Non-pigmented ciliary epithelial cell (primary cell): ENCODE measurements at places on chromosomes 12 and 14.

DNA sequence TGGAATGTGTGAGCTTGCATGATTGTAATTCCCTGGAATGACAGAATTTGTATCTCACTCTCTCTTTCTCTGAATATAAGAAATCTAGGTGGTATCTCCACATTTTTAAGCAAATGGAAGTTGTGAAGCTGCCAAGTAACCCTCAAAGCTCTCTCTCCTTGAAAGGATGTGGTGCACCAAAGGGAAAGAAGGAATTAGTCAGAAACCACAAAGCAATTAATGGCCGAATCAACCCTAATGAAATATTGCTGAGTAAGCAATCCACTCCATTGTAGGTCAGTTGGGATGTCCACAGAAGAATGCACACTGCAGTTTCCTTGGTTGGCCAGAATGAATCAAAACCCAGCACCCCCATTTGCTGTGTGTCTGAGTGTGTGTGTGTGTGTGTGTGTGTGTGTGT is 153.5 kb downstream of the KCNA5 start:
- peak; percentile 9 for DNase-seq

GRCh38 chr14:102208741-102209140 is 69.0 kb downstream of the WDR20 start:
- no peak for DNase-seq

GRCh38 chr14:104011824-104012517 is 69.6 kb upstream of the RD3L start:
- DNase-seq = no peak

DNA sequence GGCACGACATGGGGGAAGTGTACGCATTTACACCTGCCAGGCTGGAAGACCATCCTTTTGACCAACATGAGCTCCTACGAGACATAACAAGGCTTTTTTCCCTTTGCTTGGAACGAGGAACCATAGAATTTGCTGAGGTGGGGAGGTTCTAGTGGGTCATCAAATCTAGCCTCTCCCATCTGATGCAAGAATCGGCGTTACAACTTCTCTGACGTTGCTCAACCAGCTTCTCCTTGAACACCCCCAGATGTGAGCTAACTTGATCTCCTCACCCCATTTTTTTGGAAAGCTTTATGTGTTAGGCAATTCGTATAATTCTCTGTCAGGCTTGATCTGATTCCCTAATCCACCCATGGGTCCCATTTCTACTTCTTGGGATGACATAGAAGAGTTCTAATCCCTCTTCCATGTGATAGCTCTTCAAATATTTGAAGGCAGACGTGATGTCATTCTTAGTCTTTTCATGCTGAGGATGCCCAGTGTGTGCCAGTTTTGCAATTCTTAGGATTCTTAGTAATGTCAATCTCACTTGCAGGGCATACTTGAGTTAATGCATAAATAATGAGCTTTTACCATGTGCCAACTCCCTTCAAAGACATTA is 163.6 kb upstream of the PARP11 start:
- no peak for DNase-seq
